ENCODE measurements at places on chromosomes 6 and 20. TPM values are rescaled to one million over a fixed set of nuclear protein-coding genes. Genes with fewer than 3 reads are reported as not detected.

Gene GJE1
- not detected for total RNA-seq

DNA sequence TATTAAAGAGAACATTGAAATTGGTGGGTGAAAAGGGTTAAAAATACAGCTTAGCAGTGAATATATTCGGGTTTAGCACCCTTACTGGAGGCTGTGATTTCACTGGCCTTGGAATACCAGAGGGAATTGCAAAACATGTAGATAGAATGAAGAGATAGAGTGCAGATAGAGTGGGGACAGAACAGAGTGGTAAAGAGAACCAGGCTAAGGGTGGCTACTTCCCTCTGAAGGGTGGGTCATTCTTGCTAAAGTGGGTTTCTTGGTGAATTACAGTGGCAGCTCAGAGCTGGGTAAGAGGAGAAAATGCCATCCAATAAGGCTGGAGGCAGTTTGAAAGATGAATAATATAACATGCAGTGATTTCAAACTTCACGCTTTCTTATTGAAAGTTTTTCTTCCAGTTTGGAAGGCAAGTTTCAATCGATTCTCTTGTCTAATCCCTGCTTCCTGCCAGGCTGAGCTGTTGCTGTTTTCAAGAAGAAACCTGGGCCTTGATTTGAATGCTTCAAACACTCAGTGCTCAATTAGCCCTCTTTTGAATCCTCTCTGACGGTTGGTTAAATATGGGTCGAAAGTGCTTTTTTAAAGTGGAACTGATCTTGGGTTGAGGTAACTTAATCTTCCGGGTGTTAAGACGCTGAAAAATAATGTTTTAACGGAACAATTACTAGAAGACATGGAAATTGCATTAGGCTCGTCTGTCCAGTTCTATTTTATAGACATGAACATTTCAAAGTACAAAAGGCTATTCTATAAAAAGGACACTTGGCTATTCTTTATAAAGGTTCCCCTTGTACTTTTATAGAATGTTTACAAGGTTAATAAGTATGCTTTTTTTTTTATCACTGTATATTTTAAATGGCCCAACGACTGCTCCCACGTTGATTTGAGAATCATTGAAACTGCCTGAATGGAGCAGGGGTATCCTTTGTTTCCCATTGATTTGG lies 203.3 kb downstream of the BCAS1 start:
- no peak for DNase-seq

GRCh38 chr20:58692579-58693225 lies at the start of gene NPEPL1:
Gene NPEPL1 (plus strand): TSS chr20:58692800. CDS start chr20:58692901, 101 bp downstream.
- peak; percentile 62 for DNase-seq

DNA sequence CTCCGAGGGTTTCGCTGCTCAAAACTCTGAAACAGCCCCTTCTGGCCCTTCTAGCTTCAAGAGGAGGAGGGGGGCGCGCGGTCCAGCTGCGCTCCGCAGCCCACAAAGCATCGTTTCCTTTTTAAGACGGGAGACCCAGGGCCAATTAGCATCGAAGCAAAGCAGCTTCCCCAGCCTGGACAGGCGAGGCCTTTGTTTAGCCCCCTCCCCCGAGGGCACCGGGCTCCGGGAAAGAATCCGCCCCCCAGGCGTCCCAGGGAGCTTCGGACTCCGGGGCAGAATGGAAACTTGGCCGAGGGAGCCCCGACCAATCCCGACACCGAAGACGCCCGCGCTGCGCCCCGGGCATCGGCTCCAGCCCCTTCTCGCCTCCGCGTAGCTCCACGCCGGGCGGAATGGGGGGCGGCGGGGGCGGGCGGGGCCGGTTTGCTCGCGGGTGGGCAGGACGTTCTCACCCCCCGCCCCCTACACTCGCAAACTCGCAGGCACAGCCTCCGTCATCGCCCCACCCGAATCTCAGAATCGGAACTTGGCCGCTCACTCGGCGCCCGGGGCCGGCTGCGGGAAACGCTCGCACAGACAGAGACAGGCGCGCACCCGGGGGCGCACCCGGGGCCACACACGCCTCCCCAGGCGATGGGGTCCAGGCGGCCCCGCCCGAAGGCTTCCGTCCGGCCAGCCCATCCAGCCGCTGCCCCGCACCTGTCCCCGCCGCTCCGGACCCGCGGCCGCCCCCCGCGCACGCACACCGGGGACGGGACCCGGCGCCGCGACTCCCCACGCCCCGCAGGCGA lies 628 bp downstream of the NKAIN4 start:
- no peak for DNase-seq

DNA sequence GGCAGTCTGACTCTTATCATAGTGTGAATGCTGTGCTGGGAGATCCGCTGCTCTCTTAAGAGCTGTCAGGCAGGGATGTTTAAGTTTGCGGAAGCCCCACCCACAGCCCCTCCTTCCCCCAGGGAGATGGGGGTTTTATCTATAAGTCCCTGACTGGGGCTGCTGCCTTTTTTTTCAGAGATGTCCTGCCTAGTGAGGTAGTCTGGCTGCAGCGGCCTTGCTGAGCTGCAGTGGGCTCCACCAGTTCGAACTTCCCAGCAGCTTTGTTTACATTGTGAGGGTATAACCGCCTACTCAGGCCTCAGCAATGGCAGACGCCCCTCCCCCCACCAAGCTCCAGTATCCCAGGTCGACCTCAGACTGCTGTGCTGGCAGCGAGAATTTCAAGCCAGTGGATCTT lies 75.7 kb upstream of the UST start:
- DNase-seq: no peak

DNA sequence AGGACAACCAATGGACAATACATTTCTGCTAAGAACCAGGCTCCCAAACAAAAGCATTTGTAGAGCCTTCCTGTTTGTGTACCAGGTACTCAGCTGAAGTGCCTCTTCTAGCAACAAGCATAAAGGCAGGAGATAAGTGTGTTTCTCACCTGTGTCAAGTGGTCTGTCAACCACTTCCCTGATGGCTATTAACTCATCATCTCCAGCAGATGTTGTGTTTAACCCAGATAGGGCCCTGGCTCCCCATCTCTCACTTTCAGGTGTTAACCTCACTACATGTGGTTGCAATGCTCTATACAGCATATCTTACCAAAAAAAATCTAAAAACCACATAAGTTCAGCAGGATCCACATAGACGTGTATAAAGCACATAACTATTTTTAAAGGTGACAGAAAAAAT lies 9.6 kb upstream of the IL17A start:
- no peak for DNase-seq

GRCh38 chr20:13676682-13677081 lies 38.0 kb upstream of the TASP1 start:
- no peak for DNase-seq

DNA sequence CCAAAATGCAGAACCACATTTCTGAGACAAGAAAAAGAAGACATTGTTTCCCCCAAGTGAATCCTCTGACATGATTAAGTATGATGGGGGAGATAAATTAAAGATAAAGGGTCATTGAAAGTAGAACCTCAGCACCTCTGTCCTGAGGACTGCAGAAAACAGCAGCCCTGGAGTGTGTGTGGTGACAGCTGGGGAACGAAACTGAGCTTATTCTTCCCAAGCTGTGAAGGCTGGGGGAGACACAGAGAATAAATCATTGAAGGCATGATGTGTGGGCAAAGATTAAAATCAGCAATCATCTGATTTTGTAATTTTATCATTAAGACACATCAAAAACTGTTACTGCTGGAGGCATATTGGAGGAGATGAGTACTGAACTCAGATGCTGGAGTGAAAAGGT lies 67.5 kb upstream of the GPR6 start:
- DNase-seq: no peak

- DNase-seq: no peak
These were observed 129.1 kb downstream of the PACRG start for GRCh38 chr6:162856885-162857284.

DNA sequence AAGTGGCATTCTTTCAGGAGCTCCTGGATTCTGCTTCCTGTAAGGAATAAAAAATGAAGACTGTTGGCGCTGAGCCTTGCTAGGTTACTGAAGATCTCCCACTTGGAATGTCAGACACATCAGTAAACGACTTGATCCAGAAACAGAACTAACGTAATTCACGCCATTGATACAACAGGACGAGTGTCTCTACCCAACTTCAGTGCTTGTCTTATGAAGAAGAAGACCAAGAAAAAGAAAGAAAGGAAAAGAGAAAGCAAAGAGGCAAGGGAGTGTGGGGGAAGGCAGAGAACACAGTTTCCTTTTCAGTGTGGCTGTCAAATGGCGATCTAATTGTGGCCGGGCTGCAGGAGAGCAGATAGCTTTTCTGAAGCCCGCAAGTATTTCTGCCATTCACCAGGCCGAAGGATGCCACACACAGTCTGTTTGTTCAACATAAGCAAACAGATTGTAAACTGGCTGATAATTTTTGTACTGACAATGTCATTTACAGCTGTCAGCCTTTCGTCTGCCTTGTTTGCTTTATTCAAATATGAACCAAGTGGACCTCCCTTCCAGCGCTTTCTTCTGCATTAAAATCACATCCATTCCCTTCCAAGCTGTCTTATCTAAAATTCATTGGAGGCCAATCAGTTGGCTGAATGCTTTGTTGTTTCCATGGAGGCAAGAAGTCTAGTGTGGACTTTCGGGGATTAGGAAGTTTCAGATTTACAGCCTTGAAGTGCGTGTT lies 180.6 kb downstream of the FOXA2 start:
- no peak for DNase-seq

DNA sequence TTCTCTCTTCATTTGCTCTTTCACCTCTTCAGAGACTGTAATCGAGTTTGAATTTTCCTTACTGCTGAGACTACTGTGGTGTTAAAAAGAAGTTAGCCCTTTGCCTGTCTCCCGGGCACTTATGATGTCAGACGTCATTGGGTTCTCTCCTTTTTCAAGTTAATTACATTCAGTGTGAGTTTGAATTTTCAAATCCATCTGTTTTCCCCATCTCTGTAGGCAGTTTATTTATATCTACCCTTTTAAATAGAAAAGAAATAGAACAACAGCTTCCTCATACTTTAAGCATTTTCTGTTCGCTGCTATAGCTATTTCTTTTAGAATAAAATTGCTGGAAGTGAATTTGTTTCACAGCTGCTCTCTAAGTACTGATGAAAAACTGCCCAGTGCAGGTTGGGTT lies 81.4 kb downstream of the MCHR2 start:
- no peak for DNase-seq

- no peak for DNase-seq
These were observed 37.7 kb upstream of the DEFB112 start for GRCh38 chr6:50087231-50087954.

GRCh38 chr6:14380086-14380820 lies 262.7 kb downstream of the CD83 start:
- no peak for DNase-seq

DNA sequence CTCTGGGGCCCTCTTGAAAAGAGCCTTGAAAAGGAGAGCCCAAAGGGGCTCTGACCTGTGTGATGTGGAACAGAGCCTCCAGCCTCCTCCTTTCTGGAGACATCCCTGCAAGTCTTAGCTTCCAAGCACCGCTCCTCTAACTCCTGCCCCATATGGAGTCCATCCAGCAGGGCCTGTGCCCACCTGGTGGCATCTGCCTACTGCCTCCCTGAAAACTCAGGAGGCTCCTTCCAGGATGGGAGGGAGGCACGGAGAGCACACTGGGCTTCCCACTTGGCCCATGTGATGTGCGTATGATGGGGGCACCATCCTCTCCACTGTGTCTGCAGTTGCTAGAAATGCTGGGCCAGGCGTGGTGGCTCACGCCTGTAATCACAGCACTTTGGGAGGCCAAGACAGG lies 98.1 kb downstream of the SYNDIG1 start:
- DNase-seq: no peak

DNA sequence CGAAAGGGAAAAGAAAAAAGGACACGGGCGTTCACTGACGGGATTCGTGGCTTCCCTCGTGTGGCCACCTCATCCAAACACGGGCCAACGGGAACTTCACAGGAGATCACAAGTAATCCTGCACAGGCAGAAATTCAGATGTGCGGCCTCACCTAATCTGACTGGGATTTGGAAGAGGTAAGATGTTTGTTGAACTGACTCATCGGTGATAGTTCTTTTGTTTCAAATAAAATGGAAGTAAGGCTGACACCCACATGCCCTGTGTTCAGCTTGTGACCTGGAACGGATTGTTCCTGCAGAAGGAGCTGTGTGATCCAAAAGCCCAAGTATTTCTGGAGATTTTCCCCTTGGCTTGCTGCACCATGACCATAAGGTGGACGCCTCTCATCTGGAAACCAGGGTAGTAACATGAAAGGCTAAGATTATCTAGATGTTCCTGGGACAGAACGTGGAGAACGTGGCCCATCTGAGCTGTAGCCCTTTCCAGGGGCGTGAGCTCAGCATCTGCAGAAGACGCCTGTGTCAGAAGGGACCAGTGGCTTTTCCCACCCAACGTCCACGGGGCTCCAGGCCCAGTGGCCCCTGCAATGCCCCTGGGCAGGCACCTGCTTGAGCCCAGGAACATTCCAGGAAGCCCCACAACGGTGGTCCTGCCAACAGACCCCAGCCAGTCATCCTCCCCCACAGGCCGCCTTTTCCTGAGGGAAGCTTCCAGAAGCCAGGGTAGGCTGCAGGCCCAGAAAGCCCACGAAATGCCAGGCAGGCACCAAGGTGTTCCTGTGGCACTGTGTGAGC lies 39.7 kb downstream of the DLL1 start:
- DNase-seq: no peak

DNA sequence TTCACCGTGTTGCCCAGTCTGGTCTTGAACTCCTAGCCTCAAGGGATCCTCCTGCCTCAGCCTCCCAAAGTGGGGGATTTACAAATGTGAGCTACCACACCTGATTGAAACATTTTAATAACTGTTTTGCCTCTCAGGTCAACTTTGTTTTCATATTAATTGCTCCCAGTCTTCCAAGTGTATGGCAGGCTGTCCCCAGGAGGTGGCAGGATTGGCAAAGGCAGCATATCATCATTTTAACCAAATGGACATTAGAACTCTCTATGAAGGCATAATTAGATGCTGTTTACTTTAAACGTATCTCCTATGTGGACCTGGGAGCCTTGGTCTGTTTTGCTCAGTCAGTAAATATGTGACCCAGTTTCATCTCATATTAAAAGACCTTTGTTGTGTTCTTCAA lies 59.2 kb upstream of the CSE1L start:
- DNase-seq: no peak

DNA sequence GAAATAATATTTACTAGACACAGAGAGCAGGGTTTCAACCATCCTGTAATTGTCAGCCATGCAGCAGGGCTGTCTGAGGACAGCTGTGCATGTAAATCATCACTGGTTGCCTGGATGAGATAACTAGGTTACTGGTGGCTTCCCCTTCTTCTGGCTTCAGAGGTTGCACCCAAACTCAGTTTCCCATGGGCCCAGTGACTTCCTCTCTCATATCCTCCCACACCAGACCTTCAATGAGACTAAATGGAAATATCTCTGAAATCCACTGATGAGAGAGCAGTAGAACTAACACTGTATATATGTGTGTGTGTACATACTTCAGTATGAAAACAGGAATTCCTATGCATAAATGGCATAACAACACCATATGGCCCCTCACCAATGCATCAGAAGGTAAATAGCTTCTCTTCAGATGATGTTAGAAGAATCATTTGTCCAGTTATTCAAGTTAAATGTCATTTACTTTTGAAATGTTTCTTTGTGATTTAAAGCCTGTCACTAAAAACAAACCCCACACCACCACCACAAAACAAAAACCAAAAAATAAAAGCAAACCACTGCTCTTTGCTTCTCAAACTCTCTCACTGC lies 51.0 kb upstream of the IL20RA start:
- DNase-seq: peak; percentile 20
